ENCODE measurements at places on chromosomes 13 and 19.

DNA sequence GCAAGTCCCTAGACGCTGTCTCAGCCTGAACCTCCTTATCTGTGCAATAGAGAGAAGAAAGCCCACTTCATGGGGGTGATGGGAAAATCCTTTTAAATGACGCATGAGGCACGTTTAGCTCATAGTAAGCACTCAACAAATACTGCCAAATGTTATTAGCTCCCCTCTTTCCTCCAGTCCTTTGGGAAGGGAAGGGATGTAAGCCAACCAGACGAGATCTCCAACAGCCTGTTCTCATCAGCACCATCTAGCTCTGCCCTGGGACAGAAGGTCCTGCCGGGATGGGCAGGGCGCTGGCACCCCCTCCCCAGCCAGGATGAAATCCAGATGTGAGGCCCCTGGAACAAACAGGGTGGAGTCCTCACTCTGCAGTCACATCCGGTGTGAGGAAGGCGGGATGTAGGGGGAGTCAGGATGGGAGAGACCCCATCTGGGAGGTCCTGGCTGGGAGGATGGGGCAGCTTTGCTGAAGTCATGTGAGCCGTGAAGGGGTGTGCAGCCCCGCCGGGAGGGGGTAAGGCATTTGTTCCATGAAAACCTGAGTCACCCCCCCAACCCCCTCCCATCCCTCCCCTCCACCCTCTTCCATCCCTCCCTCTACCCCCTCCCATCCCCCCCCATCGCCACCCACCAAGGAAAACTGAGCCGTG is 4.6 kb downstream of the S1PR2 start:
- DNase-seq, result no peak

DNA sequence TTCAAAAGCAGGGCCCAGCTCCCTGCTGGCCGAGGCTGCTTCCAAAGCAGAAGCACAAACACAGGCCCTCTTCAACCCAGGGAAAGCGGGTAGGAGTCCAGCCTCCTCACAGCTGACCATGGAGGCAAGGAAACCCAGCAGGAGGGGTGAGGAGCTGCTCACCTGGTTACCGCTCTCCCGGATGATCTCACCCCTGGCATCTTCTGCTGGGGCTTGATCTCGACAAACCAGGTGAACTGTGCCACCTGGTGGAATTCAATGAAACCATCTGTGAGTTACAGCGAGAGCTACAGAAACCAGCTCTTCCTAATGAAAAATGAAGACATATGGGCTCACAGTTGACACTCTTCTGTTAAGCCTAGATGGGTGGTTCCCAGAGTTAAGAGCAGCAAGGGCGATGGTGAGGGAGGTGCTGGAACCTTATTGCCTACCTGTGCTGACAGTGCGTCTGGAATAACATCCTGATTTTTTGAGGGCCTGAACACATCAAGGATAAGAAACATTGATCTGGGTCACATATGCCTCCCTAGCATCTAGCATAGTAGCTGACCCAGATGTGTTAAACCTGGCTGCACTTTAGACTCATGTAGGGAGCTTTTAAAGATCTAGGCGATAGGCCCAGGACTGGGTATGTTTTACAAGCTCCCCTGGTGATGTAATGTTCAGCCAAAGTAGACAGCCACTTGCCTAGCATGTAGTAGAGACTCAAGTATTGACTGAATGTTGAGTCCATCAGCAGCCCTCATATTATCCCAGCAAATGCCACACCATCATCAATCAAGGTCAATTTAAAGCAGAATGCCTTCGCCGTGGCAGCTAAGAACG is 6.1 kb downstream of the DHRS12 start:
- peak; percentile 20 for DNase-seq

DNA sequence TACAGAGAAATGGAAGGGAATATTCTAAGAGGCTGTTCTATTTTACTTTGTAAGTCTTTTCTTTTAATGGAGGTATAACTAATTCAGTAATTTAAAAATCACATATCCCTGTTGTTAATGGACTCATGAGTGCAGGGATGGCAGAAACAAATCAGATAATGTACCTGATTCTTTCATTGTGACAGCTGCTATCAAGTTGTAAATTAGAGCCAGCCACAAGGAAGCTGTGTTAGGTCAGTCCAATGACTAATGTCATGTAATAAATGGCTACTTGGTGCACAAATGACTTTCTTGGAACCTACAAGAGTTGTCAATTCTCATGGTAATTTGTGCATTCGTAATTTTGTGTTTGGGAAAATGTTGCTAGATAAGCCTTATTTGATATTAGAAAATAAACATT is 446.4 kb downstream of the DCT start:
- DNase-seq, result no peak

DNA sequence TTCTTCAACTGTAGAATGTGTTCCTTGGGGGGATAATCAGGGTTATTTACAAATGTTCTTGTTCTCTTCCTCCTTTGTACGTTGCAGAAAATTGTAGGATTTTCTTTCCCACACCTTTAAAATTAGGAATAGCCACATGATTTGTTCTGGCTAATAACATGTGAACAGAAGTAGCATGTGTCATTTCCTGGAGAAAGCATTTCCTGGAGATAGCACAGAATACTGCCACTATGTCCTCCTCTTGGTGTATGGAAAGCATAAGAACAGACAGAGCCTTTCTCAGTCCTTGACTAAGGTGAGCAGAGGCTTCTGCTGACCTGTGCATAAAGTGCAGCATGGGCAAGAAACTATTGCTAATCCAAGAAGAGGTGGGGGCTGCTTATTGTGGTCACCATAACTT is 101.8 kb downstream of the FAM216B start:
- no peak for DNase-seq

- no peak for DNase-seq
Measured at GRCh38 chr19:45911291-45911690, 3.3 kb downstream of the NANOS2 start.

DNA sequence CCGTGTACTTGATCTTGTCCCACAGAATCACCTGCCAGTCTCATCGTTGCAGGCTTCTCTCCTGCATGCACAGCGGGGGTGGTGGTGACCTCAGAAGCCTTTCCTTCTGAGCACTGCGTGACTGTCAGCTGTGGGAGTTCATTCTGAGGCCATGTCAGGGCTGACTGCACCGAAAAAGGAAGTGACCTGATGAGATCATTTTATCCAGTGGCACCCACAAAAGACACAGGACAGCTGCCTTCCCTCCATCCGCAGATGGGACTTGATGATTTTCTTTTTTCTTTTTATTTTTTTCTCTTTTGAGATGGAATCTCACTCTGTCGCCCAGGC is 89.7 kb downstream of the RAB20 start:
- DNase-seq, result peak; percentile 95

- DNase-seq, result peak; percentile 19
Measured at GRCh38 chr13:42071672-42072419, 23.4 kb downstream of the DGKH start.

DNA sequence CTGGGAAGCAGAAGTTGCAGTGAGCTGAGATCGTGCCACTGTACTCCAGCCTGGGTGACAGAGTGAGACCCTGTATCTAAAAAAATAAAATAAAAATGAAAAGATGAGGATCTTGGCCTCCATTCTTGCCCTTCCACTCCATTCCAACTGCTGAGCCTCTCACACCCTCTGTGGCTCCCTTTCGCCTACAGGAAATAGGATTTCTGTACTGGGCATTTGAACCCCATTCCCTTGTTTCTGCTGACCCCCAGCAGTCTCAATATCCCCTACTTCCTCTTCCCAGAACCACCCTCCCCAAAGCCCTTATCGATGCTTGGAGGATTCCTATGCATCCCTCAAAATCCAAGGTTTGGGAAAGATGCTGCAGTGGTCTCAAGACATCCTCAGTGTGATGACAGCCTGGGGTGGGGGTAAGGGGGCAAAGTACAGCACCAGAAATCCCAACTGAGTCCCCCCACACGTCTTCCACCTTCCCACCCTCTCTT is 12.5 kb upstream of the GDF15 start:
- no peak for DNase-seq

DNA sequence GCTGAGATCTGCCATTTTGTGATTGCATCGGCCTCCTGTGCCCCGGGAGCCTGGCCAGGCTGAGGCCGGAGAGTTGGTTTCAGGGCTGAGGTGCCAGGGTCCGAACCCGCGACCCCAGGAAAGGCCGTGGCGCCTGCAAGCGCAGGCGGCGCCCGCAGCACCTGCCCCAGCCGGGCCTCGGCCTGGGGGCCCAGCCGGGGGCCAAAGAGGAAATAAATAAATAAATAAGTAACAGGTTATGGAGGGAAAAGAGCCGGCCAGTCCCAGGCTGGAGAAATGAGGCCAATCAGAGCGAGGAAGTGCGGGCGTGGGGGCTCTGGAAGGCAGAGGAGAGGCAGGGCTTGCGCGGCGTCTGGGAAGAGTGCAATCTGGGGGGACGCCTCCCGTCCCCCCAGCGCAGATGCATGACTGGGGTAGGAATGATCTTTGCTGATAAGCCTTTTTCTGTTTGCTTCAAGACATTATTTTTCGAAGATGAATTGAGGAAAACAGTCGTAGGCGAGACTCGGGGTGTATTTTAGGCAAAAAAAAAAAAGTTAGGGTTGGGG is 145.6 kb upstream of the ZNF536 start:
- no peak for DNase-seq

DNA sequence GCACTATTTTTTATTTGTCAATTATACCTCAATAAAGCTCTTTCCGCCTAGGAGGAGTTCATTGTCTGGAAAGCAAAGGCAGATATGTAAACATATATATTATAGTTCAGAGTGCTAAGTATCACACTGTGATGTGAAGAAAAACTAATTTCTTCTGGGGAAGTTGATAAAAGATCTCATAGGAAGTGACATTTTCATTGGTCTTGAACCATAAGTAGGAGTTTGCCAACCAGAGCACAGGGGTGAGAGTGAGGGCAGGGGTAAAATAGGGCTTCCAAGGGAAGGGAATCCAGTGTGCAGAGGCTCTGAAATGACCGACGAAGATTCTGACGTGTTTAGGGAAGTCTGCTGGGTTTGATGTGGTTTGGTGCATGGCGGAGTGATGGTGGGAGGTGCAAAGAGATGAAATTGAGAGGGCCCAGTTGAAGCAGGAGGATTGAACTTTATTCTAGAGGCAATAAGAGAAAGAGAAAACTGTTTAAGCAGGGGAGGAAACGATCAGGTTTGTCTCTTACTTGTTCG is 780 bp upstream of the GTF2F2 start:
- peak; percentile 35 for DNase-seq

GRCh38 chr13:33537026-33537425 is 251.5 kb upstream of the STARD13 start:
- no peak for DNase-seq

GRCh38 chr13:42001580-42001979 is 40.7 kb upstream of the VWA8 start:
- DNase-seq, result no peak

GRCh38 chr13:42084722-42085121 is 36.3 kb downstream of the DGKH start:
- no peak for DNase-seq

GRCh38 chr13:83151308-83151660 is 731.0 kb downstream of the SLITRK1 start:
- no peak for DNase-seq

GRCh38 chr13:101763191-101763590 is 310.7 kb downstream of the ITGBL1 start:
- no peak for DNase-seq

DNA sequence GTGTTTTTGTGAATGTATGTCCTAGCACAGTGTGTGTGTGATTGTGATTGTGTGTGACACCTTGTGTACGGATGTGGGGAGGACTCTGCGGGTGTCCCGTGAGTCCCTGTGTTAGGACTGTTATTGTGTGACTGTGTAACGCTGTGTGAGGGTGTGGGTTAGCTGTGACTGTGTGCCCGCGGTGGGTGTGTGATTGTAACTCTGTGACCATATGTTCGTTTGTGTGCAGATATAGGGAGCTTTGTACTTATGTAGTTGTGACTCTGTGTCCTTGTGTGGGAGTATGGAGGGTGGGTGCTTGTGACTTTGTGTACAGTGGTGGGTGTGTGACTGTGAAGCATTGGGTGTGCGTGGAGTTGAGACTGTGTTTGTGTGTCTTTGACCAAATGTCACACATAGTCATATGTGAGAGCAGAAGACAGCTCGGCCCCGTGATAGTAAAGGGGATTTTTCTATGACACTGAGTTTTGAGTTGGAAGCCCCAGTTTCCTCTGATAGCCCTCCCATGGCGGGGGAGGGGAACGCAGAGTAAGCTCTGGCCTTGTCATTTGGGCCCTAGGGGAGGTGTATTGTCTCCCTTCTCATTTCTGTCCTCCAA is 949 bp upstream of the ZNF260 start:
- DNase-seq, result no peak

GRCh38 chr19:16978839-16979802 is 47.5 kb downstream of the CPAMD8 start:
- no peak for DNase-seq

- DNase-seq, result peak; percentile 59
Measured at GRCh38 chr19:2503521-2504109, 27.7 kb downstream of the GADD45B start.

DNA sequence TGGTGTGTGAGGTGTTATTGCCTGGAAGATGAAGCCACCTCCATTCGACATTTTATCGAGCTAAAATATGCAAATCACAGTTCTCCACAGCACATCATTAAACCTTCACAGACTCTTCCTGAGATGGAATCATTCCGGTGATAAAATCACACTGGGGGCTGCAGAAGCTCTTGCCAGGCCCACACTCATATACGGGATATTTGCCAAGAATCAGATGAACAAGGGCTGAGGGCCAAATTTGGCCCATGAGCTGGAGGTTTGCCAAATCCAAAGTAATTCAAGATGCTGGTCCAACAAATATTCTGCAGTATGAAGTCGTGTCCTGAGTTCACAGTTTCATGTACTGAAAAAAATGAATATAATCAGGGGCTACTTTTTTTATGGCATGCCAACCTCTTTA is 16.7 kb upstream of the RXFP2 start:
- no peak for DNase-seq

- DNase-seq, result no peak
Measured at GRCh38 chr13:101898676-101899075, 446.2 kb downstream of the ITGBL1 start.

GRCh38 chr13:101703081-101703480 is 250.6 kb downstream of the ITGBL1 start:
- no peak for DNase-seq

- DNase-seq, result peak; percentile 73
Measured at GRCh38 chr19:55173714-55174409, 6.2 kb downstream of the SYT5 start.

DNA sequence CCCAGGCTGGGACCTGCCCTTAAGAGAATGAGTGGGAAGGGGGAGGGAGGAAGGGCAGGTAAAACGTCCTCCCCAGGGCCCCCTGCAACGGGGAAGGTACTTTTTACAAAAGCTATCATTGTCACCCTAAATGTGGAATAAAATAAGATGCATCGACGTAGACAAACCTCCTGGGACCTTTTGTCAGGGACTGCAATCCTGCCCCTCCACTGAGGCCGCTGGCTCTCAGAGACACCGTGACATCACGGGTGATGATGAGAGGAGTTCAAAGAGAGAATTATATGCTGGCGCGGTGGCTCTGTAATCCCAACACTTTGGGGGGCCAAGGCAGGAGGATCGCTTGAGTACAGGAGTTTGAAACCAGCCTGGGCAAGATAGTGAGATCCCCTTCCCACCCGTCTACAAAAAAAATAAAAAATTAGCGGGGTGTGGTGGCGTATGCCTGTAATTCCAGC is 1.8 kb upstream of the MYBPC2 start:
- no peak for DNase-seq

DNA sequence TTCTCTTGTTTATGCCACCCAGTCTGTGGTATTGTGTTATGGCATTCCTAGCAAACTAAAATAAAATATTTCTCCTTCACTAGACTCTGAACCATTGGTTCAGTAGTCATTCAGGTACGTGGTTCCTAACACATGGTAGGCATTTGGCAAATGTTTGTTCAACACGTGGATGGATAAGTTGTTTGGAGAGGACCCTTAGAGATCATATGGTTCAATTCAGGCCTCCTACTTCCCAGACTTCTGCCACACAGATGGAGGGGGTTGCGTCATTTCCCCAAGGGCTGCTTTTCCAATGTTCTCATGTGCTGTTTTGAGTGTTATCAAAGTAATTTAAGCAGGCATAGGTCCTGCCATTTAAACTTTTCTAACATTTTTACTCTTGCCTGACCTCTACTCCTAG is 6.7 kb downstream of the CXCL17 start:
- DNase-seq, result no peak

All from MV-4-11 (cell line).